ENCODE measurements at places on chromosomes 3 and 15. TPM values are rescaled to one million over a fixed set of nuclear protein-coding genes. Genes with fewer than 3 reads are reported as not detected.

- DNase-seq, result no peak
Observed at GRCh38 chr15:99590913-99591646, 25.3 kb downstream of the MEF2A start.

Gene CCDC54
- total RNA-seq, result not detected

Gene KLHL40
- not detected for total RNA-seq

Gene TEX55
- not detected for total RNA-seq

- peak; percentile 24 for DNase-seq
Observed at GRCh38 chr3:194401868-194402329, 2.8 kb upstream of the GP5 start.

DNA sequence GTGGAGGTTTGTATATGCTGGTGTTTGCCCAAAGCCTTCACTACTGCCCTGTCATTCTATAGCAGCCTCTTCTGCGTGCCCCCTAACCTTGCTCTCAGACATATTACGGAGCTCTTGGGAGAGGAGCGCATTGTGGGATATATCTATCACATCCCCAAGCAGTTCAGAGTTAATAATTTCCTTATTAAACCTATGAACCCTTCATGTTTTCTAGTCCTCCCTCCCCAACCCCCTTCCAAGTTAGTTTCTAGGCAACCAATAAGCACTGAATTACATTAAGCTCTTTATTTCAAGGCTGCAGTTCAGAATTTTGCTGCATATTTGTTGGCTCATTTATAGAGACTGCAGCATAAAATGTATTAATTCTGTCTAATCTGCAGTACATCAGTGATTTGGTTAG, 57.3 kb upstream of the GRM7 start:
- DNase-seq, result no peak

DNA sequence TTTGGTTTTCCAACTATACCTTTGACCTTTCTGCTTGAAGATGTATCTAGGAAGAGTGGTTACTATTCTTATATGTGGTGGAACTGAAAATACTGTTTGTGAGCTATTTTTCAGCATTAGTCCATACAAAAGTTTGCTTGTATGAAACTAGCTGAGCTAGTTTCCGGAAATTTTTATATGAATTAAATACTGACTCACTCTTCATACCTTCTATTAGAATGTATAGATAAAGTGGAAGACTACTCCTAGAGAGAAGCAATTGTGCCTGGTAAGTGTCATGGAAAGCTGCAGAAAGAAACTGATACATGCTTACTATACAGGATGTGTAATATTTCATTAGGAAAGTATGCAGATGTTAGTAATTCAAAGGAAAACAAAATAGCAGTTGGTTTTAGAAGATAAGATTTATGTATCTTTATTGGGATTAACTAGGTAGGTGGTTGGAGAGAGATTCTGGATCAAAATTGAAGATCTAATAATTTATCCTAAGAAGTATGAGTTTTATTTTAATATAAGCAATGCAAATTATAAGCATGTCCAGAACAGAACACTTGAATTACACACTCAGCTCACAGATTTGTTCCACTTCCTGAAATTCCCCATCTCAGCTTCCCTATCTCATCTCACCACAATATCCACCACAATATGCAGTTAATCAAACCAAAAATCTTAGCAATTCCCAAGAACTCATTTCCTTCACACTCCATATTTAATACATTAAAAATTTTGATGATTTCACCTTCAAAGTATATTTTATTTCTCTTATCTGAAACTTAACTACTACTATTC, 82.8 kb downstream of the BCHE start:
- DNase-seq, result no peak

GRCh38 chr3:107523539-107524325, 970 bp downstream of the BBX start:
- DNase-seq, result peak; percentile 76

GRCh38 chr15:88663141-88663621, 24.4 kb downstream of the ISG20 start:
- no peak for DNase-seq

DNA sequence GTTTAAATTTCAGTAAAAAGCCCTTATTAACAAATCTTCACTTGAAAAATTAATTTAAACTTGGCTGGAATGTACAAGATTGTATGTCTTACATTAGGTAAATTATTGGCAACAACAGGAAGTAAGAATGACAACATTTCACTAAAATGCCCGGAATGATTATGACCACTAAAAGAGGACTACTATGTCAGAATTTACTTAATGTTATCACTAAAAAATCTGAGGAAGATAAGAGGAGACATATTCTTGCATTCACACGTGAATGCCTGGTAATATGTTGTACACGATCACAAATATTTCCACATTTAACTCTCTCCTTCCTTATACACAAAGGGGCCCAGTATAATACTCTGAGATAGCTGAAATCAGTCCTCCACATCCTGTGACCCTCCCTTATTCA, 29.7 kb downstream of the VGLL3 start:
- no peak for DNase-seq

Gene LSMEM2
- not detected for total RNA-seq

GRCh38 chr3:30686176-30686575, 79.8 kb downstream of the TGFBR2 start:
- DNase-seq, result no peak

GRCh38 chr3:178159691-178160220, 376.5 kb upstream of the KCNMB2 start:
- DNase-seq, result no peak

Gene MYL3
- 4.9 TPM for total RNA-seq

DNA sequence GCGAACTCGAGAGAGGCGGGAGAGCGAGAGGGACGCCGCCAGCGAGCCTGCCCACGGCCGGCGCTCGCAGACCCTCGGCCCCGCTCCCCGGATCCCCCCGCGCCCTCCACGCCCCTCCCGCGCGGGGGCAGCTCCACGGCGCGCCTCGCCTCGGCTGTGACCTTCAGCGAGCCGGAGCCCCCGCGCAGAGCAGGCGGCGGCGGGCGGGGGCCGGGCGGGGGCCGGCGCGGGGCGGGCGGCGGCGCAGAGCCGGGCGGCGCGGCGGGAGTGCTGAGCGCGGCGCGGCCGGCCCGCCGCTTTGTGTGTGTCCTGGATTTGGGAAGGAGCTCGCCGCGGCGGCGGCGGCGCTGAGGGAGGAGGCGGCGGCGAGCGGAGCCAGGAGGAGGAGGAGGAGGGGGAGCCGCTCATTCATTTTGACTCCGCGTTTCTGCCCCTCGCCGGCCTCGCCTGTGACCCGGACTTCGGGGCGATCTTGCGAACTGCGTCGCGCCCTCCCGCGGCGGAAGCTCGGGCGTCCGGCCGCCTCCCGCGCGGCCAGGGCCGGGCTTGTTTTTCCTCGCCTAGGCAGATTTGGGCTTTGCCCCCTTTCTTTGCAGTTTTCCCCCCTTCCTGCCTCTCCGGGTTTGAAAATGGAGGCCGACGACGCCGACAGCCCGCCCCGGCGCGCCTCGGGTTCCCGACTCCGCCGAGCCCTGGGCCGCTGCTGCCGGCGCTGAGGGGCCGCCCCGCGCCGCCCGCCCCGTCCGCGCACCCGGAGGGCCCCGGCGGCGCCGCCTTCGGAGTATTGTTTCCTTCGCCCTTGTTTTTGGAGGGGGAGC, 524 bp downstream of the IGF1R start:
- DNase-seq, result peak; percentile 70

DNA sequence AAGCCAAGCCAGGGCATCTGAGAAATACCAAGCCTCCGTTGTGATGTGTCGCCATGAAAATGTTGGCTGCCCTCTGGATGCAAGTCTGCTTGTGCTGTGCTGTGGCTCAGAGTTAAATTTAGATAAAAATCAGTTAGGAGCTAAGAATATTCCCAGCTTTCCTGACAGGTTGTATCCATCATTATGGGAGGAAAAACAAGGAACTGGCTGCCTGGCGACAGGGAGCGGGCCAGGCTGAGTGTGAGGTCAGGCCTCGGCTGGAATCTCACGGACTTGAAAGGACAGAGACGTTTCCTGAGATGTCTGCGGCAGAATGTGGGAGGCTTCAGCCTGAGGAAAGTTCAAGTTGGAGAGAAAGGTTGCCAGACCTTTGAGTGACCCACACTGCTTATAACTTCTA, 213.8 kb downstream of the THSD4 start:
- DNase-seq, result no peak

GRCh38 chr3:126834596-126835471, 130.8 kb downstream of the CHCHD6 start:
- DNase-seq, result peak; percentile 78

GRCh38 chr3:98744283-98744682, 18.9 kb upstream of the ST3GAL6 start:
- DNase-seq, result no peak

- DNase-seq, result no peak
Observed at GRCh38 chr15:91782221-91782620, 71.3 kb upstream of the SLCO3A1 start.

Gene BCL2A1
- 28.7 TPM for total RNA-seq

DNA sequence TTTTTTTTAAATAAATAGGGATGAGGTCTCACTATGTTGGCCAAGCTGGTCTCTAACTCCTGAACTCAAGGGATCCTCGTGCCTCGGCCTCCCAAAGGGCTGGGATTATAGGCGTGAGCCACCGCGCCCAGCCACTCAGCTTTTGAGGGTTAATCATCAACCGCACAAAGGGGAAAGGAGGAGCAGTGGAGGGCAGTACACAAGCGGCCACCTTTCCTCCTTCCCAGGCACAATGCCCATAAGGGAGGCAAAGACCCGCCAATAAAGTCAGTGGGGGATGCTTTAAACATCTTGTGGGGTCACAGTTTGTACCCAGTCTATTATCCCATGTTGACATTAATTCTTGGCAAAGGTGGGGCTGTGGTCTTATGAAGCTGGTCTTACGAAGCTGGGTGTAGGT, 32.4 kb downstream of the EHD4 start:
- no peak for DNase-seq

Gene TGM5
- not detected for total RNA-seq

Gene CTXN2
- total RNA-seq, result not detected

DNA sequence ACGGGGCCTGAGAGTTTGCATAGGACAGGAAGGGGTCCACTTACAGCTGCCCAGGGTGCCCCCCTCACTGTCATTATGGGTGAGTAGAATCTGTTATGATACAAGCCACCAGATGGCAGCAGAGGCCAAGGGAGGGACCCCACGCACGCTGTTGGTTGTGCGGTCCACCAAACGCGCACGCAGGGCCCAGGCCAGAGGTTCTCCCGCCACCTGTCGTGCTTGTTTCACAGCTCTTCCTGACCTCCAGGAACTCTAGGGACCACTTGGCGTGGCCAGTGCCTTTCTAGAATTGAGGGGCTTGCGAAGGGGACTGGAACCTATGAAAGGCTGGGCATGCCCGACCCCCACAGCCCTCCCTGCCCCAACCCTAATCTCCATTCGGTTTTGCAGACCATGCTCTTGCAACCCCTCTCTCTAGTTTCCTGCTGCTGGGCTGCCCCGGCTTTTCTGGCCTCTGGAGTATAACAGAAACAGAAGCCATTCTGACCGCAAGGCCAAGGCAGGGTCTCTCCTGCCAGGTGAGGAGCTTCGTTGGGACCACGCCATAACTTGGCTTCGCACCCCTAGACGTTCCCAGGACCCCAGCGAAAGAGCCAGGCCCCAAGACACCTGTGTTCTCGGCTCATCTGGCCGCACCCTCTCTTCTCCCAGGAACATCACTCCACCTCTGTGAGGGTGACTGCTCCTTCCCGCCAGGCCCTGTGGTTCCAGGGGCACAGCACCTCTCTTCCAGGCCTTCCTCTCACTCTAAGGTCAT, 46.0 kb downstream of the ALDH1L1 start:
- DNase-seq, result peak; percentile 74

GRCh38 chr15:56835718-56836171, 82.7 kb upstream of the TCF12 start:
- DNase-seq, result no peak

DNA sequence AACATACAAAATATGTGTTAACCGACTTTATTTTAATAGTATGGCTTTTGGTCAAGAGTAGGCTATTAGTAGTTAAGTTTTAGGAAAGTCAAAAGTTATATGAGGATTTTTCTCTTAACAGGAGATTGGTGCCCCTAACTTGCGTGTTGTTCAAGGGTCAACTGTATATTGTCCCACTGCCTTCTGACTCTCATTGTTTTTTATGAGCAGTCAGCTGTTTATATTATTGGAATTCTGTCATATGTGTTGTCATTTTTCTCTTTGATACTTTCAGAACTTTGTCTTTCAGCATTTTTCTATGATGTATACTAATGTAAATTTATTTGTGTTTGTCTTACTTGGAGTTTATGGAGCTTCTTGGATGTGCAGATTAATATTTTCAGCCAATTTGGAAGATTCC, 142.1 kb upstream of the CMC1 start:
- DNase-seq, result no peak

- no peak for DNase-seq
Observed at GRCh38 chr15:101459579-101460300, 29.8 kb downstream of the PCSK6 start.

DNA sequence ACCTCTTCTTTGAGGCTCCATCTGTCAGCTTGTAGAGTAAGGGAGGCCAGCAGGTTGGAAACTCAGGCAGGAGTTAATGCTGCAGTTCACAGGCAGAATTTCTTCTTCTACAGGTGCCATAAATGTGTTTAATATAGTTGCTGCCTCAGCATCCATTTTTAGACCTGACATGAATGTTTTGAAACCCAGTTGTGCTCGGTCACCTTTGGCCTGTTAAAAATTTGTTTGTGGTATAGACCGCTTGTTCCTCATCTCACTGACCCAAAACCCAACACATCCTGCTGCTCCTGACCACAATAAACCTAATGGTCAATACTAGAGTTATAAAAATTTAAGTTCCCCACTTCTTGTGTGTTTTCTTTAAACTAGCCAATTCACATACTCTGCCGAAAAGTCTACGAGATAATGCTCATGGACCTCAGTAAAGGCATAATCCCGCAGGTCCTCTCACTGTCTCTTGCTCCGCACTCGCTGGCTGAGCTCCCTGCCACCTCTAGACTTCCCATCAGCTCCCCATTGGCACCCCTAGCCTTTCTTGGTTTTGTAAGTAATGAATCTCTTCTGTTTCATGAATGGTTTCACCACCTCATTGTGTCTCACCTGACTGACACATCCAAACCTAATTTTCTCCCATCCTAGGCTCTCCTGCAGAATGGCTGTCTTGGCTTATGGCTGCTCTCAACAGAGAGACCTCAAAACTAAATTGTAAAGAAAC, 138.5 kb upstream of the STRIT1 start:
- DNase-seq, result no peak

Gene SPESP1
- total RNA-seq, result 1.8 TPM

DNA sequence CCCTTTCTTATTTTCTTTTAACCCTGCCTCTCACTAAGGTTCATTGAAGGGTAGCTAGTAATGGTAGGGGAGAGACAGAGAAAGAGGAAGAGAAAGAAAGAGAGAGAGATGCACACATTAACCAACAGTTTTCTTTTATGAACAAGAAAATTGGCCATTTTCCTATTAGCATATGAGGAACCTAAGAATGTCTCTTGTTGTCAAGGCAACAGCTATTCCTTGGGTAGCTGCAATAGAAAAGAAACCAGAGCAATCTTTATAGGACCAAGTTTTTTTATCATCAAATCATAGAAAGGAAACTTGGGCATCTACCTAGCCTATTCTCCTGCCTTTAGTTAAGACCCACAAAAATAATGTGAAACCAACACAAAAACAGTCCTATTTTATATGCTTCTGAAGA, 15.0 kb upstream of the CCDC39 start:
- no peak for DNase-seq
